ENCODE measurements at places on chromosomes 16 and 17. TPM values are rescaled to one million over a fixed set of nuclear protein-coding genes. Genes with fewer than 3 reads are reported as not detected.

- peak; percentile 31 for DNase-seq
These were observed 54.1 kb downstream of the TNFRSF13B start for GRCh38 chr17:16917671-16918394.

- no peak for DNase-seq
These were observed 26.4 kb downstream of the PIGL start for GRCh38 chr17:16243385-16243784.

DNA sequence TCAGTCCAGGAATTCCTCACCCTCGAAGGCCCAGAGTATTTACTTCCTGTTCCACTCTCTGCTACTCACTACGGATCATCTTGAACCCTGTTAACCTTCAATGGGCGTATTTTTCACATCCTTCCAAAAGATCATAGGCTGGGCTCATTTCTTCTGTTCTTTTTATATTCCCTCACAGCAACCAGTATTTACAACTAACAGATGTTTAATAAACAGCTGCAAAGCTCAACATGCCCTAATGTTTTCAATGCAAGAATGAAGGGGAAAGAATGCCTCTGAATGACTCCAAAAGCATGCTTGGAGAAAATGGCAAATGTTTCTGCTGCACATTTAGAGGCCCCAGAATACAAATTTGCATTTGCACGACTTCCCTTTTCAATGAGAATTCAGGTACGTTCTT is 174.9 kb downstream of the ZFHX3 start:
- no peak for DNase-seq

TCAP gene
- 0.89 TPM for total RNA-seq

WNT3 gene
- 0.14 TPM for total RNA-seq

PLXDC1 gene
- 77.2 TPM for total RNA-seq

All from stomach (tissue), 19 donors.